Hindlimb muscle (tissue), 1 donor: ENCODE measurements at places on chromosomes 1 and 21.

DNA sequence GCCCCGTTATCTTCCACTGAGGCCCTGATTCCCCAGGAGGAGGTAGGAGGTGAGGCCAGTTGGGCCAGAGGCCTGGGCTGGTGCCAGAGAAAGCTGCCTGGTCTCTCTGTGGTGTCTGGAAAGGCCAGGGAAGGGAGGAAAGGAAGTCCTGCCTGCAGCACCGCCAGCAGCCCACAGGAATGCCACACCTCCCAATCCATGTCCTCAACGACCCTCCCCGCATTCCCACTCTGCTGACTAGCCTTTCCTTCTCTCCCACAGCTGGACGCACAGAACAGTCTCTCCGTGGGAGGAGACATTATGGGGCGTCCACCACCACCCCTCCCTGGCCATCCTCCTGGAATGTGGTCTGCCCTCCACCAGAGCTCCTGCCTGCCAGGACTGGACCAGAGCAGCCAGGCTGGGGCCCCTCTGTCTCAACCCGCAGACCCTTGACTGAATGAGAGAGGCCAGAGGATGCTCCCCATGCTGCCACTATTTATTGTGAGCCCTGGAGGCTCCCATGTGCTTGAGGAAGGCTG is 18.0 kb downstream of the CSF1 start:
- DNase-seq: no peak

DNA sequence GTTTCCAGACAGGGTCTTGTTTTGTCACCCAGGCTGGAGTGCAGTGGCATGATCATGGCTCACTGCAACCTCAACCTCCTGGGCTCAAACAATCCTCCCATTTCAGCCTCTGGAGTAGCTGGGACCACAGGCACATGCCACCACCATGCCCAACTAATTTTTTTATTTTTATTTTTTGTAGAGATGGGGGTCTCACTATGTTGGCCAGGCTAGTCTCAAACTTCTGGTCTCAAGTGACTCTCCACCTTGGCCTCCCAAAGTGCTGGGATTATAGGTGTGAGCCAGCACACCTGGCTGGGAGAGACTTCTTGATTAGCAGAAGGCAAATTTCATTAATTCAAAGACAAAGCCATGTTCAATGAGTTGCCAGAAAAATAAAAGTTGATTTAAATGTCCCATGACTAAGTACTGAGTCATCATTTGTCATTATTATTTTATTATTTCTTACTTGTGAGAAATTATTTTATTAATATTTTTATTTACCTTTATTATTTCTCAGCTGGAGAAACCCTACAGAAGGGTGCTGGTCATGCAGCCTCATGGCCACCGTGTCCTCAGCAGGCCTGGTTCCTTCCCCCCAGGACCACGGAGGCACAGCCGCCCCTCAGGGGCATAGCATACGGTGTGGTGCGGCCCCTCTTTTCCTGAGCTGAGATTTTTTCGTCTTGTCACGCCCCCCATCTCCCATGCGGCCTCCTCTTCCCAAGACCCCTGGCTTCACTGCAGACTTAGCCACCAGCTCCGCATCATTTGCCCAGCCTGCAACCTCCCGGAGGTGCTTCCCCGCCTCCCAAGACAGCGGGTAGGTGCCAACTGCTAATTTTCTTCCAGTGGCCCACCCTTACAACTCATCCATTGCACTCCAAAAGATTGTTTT is 55.3 kb upstream of the SIM2 start:
- no peak for DNase-seq

DNA sequence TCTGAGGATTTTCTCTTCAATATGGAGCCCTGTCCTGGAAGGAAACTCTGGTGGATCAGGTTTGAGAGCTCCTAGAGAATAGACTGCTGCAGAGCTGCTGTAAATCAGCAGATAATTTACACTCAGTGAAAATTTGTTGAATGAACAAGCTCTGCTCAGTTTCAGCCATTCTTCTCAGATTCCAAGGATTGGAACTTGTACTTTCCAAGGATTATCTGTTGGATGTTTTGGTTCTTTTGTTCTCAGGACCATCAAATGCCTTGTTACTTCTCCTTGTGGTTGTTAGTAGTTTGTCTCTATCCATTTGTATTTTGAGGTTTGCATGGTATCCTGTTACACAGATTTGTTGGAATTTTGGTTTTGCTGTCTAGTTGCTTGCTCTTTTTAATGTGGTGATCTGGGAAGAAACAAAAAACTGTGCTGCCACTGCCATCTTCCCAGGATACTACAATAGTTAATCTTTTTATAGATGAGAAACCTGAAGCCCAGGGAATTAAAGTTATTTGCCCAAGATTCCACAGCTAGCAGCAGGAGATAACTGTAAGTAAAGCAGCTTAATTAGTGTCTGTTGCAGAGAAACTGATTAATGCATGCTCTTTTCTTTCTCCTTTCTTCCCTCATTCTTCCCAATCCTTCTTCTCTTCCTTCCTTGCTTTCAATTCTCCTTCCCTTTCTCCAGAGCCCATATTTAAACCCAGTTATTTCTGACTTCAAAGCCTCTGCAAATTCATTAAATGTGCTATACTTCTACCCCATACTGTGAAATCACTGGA is 21.7 kb upstream of the KIFAP3 start:
- no peak for DNase-seq

DNA sequence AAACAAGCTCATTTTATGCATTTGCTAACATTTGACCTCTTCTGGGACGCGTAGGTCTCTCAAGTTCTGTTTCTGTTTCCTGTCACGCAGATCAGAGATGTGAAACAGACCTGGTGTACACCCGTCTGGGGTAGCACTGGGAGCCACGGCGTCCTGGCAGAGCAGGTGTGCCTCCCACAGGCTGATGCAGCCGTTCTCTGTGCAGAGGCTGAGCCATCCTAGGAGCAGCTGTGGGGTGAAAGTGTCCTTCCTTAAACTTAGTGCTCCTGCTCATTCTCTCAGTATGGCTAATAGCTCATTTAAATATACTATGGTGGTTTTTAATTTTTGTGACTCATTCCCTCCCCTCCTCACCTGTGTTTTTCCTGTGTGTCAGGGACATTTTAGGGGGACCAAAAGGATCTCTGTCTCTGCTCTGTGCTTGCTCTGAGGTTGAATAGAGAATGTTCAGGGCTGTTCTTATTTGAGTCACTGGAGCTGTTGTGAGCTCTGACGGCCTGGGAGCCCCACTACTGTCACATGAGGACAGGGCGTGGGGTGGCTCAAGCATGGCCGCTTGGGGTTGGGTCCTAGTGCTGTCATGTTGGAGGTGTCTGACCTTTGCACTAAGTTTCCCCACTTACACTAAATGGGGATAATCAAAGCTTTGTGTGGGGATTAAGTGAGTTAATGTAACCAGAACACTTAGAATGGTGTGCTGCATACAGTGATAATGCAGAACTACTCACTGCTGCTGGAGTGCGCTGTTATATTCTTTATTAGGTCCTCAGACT is 43.0 kb downstream of the GALNT2 start:
- DNase-seq: no peak

- DNase-seq: no peak
Measured at GRCh38 chr21:45356251-45356650, 48.7 kb upstream of the COL18A1 start.

GRCh38 chr21:33441489-33442477 is 38.0 kb downstream of the TMEM50B start:
- DNase-seq: no peak

DNA sequence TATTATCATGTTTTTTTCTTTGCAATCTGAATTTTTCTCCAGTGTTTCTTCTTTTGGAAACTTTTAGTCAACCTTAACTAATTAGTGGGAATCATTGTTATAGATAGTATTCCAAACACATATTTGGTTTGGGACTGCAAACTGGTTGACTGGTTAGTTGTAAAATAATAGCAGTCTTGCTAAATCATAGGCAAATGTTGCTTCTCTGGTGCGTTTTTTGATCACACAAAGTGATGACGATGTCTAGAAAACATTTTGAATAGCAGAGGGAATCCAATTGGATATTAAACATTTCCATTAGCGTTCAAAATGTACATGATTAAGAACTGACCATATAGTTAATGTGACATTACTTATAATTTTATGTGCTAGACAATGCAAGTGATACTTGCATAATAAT is 4.5 kb downstream of the DNAJB4 start:
- no peak for DNase-seq

DNA sequence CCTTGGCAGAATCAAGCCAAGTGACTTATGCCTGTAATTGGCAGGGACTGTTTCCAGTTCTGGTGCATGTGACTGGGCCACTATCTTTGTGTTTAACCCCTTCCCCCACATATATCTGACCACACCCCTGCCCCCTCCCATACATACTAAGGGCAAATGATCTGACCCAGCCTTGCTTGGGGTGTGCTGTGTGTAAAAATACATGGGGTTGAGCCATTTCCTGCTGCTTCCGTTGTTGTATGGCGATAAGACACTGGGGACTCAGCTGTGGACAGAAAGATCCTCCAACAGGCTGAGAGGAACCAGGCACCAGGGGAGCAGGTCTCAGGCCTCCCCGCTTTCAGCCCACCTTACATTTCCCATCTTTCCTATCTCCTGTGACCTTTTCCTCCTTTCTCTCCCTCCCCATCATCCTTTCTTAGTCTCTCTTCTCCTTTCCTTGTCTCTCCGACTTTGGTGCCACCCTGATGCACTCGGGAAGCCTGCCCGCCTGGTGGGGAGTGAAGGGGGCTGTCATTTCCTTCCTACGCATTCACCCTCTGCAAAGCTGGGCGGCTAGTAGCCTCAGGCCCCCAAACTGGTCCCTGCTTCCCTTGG is 39.7 kb downstream of the TMCC2 start:
- DNase-seq: no peak

GRCh38 chr1:110021285-110021684 is 13.1 kb upstream of the STRIP1 start:
- no peak for DNase-seq
